NCI-H187 (cell line): ENCODE measurements at places on chromosomes 4 and X.
A peak's percentile ranks its signal among the peaks of the same experiment; 100 is the strongest.

GRCh38 chr4:27381815-27382214 lies 521.2 kb downstream of the STIM2 start:
- DNase-seq = no peak

- DNase-seq = no peak
Measured at GRCh38 chrX:97030463-97030862, 146.8 kb downstream of the RPA4 start.

- no peak for DNase-seq
Measured at GRCh38 chr4:141890279-141890678, 253.9 kb downstream of the IL15 start.

GRCh38 chr4:99827857-99828256 lies 11.2 kb downstream of the DAPP1 start:
- DNase-seq = no peak

GRCh38 chrX:137549073-137549472 lies 16.9 kb upstream of the ZIC3 start:
- DNase-seq = no peak

DNA sequence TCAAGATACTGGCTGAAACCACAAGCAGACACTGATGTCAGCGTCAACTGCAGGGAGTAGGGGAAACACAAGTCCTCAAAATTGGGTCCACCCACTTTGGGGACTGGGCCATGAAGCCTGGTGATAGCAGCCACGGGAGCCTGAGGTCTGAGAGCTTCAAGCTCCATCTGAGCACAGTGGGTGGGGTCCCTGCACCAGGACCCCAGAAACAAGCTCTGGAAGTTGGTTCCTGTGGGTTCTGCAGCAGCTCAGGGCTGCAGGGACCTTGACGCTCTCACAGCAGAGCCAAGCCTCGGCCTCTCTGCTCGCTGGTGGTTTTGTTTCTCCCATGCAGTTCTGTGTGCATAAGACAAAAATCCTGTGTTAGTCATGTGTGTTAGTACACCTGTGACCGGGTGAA lies 54.5 kb downstream of the CPLX1 start:
- no peak for DNase-seq

GRCh38 chr4:8006471-8006870 lies 66.8 kb upstream of the AFAP1 start:
- DNase-seq = no peak

- DNase-seq = no peak
Measured at GRCh38 chrX:66053414-66053813, 13.5 kb upstream of the VSIG4 start.

GRCh38 chr4:16264798-16265197 lies 38.5 kb upstream of the TAPT1 start:
- DNase-seq = peak; percentile 7

GRCh38 chr4:148200960-148201359 lies 241.3 kb downstream of the NR3C2 start:
- DNase-seq = no peak

- DNase-seq = no peak
Measured at GRCh38 chr4:186946682-186947294, 223.1 kb upstream of the FAT1 start.

DNA sequence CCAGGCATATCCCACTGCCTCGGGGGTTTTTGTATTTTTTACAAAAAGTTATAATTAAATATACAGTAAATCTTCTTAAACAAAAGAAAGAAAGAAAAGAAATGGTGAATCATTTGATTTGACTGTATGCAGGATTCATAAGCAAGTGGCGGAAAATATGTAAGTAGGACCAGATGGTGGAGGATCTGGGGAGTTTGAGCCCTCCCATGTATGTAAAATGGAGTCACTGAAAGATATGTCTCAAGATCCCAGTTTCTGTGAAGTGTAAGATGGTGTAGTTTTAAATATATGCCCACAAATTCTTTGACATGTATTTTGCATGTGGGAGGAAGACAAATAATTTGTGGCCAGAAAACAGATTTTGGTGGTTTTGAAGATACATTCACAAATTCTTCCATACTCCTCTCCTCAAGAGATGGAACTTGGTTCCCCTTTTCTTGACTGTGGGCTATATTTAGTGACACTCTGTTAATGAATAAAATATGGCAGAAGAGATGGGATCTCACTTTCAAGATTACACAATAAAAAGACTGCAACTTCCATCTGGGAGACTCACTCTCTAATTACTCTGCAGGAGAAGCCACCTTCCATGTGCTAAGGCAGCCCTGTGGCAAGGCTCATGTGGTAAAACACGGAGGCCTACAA lies 133.6 kb upstream of the S100G start:
- DNase-seq = no peak

- no peak for DNase-seq
Measured at GRCh38 chr4:55348466-55348865, 2.4 kb downstream of the SRD5A3 start.

DNA sequence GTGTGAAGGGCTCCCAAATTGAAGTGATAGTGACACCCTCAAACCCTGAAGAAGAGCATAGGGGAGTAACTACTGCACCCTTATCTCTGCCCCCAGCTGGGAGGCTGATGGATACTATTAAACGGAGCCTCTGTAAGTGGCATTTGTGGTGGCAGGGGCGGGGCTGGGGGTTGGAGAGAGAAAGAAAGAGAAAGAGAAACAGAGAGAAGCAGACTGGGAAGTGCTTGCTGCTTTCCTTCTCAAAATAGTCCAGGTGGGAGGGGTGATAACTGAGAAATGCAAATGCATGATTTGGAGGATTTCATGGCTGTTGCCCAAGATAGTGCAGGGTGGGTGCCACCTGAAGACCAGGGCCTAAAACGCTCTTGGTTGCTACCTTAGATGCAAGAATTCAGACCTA lies 253.5 kb upstream of the GATB start:
- DNase-seq = peak; percentile 23

DNA sequence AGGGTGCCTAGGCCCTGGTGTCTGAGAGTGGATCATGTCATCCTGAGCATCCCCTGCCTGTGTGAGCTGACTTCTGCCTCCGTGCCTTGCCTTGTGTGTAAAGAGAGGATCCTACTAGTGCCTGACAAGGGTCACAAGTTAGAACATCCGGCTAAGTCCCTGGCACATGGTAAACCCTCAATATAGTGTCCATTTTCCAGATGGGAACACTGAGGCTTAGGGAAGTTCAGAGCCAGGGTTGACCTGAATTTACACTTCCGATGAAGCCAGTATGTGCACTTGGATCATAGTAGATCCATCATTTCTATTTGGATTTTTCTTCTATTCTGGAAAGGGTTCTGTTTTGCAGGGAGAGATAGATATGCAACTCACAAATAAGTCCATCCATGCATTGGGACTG lies 12.5 kb upstream of the PSAPL1 start:
- DNase-seq = no peak
